NCI-H1092 (cell line): ENCODE measurements at places on chromosomes 6 and 20.

- DNase-seq = no peak
Observed at GRCh38 chr20:23243791-23244155, 106.8 kb upstream of the NXT1 start.

GRCh38 chr6:31806470-31807272 is at the start of gene LSM2:
LSM2 (minus strand) TSS chr6:31806966; CDS start chr6:31806757, 209 bp downstream.
- peak; percentile 88 for DNase-seq

DNA sequence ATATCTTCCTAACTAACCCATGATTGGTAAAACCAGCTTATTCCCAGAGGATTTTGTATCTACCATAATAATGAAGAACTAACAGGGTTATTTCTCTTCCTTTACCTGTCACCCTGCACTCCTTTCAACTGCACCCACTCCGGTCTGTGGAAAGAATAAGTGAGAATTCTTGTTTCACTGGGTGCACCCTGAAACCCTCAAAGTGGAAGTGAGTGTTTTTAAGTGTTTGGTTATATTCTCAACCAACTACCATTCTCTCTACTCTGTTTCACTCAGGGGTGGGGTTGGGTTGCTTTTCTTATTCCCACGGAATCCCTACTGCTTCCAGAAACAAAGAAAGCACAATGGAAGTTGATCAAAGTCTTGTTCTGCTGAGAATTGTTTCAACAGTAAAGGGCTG is 42.6 kb upstream of the KHDRBS2 start:
- no peak for DNase-seq

GRCh38 chr6:90146921-90147649 is 149.6 kb downstream of the BACH2 start:
- DNase-seq = no peak

- DNase-seq = no peak
Observed at GRCh38 chr6:17015551-17016381, 86.1 kb upstream of the STMND1 start.

GRCh38 chr6:157337751-157338150 is 14.4 kb upstream of the TMEM242 start:
- no peak for DNase-seq

DNA sequence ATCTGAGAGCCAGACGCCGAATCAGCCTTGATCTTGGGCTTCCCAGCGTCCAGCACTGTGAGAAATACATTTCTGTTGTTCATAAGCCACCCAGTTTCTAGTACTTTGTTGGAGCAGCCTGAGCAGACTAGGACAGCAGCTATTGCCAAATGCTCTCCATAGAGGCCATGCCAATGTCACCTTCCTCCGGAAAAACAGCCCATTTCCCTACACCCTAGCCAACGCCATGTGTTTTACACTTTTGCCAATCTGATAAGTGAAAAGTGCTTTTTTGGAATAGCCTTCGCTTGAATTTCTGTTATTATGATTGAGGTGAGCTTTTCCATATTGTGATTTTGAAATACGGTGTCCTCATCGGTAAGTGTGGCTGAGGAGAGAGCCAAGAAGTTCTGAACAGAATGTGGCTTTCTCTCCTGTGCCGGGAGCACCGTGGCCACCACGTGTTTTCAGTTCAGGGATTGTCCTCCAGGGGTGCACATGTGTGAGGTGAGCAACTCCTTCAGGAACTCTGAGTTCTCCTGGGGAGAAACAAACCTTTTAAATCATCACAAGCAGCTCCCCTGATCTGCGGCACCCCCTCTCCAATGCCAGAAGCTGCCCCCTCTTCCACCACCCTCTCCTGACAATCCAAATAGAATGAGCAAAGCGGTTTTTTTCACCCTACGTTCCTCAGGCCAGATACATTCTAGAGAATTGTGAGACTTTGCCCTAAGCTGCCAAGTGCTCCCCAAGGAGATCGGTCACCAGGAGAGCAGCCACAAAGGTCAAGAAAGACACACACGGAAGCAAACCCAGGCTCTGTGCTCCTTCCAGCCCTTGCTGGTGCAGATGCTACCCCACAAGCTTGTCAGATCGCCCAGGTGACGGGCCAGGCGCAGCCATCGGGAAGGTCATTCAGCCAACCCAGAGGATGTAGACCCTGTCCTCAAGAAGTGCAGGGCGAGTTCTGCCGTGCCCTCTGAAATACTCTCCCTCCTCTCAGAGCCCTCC is 36.0 kb downstream of the TAF8 start:
- DNase-seq = no peak

DNA sequence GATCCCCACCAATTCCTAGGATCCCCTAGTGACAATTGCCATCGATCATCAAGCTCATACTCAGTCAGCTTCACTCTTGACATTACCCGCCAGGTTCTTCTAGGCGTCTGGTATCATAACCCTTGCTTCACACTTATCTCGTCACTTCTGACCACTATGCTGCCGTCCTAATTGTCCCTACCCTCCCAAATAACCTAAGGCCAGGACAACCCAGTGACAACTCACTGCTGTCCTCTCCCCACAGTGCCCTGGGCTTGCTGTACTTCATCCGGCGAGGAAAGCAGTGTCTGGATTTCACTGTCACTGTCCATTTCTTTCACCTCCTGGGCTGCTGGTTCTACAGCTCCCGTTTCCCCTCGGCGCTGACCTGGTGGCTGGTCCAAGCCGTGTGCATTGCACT is 3.7 kb downstream of the SYS1 start:
- DNase-seq = no peak

GRCh38 chr6:156587071-156587470 is 190.1 kb upstream of the ARID1B start:
- no peak for DNase-seq

DNA sequence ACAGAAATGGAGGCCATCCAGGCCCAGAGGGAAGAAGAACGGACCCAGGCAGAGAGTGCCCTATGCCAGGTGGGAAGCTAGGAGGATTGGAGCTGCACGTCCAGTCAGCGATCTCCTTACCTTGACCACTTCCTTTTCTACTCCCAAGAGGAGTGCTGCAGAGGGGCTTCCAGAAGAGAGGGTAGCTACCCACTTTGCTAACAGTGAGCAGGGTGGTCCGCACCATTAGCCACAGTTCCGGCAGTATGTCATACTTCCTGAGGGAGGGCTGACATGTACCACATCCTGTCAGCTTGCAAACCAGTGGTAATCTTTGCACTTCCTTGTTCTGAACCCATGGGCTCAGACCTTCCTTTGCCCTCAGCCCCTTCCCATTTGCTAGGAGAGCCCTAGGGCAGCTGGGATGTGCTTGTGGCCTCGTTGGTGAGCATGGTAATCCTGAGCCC is 35.4 kb downstream of the CEP250 start:
- DNase-seq = no peak

DNA sequence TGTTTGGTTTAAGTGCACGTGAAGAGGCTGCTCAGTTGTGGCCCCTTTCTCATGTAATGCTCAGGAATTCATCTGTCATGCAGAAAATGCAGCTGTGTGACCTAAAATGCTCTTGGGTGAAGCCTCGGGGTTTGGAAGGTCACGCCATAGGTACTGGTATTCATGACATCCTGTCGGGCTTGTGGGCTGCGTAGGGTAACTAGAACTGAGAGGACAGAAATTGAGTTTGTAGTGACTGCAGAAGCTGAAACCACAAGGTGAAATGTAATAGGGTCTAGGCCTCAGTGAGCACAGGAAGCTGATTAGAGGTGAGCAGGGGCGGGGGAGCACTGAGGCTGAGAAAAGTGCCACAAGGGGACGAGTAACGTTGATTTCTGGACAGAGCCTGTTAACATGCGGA is 128.8 kb downstream of the SOBP start:
- no peak for DNase-seq

DNA sequence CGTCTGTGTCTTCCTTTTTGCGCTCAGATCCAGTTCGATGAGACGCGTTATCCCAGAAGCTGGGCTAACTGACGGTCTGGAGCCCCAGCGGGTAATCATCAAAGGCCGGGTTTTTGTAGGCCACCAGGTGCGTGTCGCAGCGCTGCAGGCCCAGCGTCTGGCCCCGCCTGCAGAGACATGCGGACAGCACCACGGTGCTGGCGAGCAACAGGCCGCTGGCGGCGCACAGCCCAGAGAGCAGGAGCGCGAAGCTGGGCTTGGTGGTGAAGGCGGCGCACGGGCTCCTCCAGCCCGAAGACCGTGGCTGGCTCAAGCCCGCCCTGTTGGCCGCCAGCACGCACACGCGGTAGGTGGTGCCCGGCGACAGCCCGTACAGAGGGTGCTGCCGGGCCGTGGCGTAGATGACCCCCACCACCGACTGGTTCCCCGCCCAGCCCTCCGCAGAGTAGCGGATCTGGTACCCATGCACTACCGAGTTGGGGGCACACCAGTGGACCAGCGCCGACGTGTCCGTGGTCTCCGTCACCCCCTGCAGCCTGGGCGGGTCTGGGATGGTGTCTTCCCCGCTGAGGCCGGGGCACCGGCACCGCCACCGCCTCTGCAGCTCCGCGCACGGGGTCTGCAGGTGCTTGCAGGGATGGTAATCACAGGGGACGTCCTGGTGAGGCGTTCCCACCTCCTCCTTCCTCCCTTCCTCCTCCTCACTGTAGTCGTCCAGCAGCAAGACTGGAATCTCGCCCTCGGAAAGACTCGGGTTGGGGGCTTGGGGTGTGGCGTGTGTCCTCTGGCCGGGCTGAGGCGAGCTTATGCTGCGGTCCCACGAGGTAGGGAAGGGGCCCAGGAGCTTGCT is 12.7 kb downstream of the LRRN4 start:
- no peak for DNase-seq

GRCh38 chr6:155327326-155328073 is 13.2 kb upstream of the TFB1M start:
- peak; percentile 50 for DNase-seq

DNA sequence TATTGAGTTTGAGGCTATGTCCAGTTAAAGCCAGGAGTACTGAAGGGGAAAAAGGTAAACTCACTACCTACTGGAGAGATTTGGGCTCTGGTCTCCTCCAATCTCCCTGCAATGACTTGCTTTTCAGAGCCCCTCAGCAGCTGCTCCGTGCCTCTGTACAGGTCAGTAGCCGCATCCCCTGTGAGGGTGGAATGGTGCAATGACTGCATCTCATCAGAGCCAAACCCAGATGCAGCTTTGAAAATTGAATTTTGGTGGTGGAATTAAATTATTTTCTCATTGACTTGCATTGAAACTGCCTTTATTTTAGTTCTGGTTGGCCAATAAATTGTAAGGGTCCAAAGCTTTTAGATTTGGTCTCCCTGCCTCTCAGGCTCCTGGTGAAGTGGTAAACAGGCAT is 166.7 kb downstream of the DLL1 start:
- DNase-seq = no peak

- no peak for DNase-seq
Observed at GRCh38 chr6:32623693-32624092, 13.5 kb upstream of the HLA-DQA1 start.

- peak; percentile 54 for DNase-seq
Observed at GRCh38 chr6:155154158-155154830, 109.5 kb upstream of the CLDN20 start.

DNA sequence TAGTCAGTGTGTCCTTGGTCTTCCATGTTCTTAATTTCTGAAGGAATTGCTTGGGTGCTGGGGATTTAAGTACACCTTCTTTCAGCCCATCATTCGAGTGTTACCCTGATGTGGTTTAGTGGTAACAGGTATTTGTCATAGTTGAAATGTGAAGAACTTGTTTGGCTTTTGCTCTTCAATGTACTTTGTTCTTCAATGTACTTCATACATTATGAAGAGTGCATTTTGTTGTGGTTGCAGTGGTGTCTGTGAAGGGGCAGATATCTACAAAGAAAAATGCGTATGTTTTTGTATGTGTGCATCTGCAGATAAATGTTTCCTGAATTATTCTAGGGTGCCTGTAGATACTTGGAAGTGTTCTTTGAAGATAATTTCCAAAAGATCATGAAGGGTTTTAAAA is 111.2 kb upstream of the SUPT3H start:
- DNase-seq = no peak

DNA sequence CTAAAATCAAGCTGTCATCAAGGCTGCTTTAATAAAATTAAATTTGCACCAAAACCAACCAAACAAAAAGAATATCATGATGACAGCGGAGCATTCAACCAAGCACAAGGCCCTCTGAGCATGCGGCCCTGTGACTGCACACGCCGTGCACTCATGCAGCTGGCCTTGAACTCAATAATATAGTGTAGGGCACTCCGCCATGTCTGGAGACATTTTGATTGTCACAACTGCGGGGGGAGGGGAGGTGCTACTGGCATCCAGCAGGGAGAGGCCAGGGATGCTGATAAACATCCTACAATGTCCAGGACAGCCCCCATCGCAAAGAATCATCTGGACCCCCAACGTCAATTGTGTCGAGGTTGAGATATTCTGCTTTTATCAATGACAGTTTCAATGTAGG is 9.7 kb downstream of the MOCS3 start:
- DNase-seq = no peak

- no peak for DNase-seq
Observed at GRCh38 chr6:35669451-35670045, 19.2 kb downstream of the FKBP5 start.

DNA sequence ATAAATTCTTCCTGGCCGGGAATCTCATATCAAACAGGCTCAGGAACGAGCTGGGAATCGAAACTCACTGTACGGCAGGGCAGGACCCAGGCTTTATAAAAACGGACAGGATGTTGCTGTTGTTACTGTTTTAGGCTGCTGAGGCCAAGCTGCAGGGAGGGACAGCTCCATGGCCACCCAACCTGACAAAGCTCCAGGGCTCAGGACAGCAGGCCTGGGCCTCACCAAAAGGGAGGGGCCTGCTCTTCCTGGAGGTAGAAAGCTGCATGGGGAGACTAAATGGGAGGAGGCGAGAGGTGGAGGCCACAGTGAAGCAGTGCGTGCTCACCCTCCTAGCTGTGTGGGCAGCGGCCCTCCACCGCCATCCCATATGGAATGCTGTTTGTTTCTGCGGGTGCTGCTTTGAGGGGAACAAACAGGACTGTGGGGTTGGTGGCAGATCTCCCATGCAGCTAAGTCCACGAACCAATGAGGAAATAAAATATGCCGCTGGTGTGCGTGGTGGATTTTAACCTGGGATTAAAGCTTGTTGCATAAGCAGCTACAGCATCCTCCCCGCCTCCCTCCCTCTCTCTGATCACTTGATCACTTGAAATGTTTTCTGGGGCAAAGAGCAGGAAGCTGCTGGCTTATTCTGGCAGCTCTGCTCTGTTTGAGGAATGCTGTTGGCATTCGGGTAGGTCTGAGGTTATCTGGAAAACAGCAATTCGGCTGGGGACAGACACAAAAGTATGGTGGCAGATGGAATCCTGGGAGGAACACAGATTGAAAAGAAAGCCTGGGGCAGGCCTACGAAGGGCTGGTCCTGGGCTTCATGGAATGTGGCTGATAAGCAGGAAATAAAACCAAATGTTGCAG is 2.4 kb upstream of the ZMYND8 start:
- peak; percentile 43 for DNase-seq

- no peak for DNase-seq
Observed at GRCh38 chr6:5869261-5869660, 137.5 kb downstream of the NRN1 start.

DNA sequence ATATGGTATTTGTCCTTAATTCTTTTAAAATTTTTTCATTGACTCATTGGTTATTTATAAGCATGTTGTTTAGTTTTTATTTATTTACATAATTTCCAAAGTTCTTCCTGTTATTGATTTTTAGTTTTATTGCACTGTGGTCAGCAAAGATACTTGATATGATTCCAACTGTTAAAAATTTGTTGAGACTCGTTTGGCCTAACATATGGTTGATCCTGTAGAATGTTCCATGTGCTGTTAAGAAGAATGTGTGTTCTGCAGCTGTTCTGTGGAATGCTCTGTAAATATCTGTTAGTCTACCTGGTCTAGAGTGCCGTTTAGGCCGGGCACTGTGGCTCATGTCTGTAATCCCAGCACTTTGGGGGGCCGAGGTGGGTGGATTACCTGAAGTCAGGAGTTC is 197.7 kb downstream of the CD109 start:
- DNase-seq = no peak

- DNase-seq = peak; percentile 1
Observed at GRCh38 chr6:141134723-141135122, 998.0 kb upstream of the GJE1 start.
